ENCODE measurements at places on chromosomes 3 and 15.

- no peak for DNase-seq
These were observed 26.8 kb upstream of the RPL29 start for GRCh38 chr3:52022323-52023100.

GRCh38 chr3:128359846-128360642 is 106.6 kb downstream of the DNAJB8 start:
- no peak for DNase-seq

GRCh38 chr3:3799173-3800079 is at the start of gene LRRN1:
Gene LRRN1 (plus strand): TSS chr3:3799431. CDS start chr3:3844642, 45,211 bp downstream.
- peak; percentile 52 for DNase-seq

DNA sequence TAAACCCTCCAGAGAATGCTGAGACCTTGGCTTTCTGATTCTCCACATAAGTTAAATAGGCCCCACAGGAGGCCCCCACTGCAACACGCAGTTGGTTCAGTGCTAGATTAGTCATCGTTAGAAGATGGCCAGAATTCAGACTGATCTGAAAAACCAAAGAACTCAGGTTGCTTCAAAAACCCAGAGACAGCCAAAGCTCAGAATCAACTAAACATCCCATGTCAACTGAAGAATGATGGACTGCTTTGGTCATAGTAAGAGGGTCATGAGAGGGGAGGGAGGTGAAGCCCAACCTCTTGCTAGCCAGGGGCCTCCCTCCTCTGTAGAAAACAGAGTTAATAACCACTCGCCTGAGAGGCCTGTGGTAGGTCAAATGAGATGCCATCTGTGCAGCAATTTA is 93.1 kb downstream of the AKAP13 start:
- no peak for DNase-seq

GRCh38 chr3:183393625-183394024 is 34.8 kb downstream of the MCF2L2 start:
- no peak for DNase-seq

DNA sequence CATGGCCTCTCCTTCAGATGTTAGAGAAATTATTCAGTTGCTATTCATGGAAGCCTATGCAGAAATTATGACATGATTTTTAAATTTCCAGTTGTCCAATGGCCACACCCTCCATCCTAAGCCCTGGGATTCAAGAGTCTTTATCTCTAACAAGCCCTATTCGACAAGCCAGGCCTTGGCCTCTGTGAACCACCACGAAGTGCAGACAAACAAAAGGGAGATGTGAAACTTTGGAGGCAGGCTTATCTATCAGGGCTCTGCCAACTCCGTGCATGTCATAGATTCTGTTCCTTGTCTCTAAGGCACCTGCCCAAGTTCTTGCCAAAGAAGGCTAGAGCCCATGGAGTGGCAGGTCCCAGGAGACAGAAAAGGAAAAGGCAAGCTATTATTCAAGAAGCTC is 212.4 kb upstream of the ADAMTS9 start:
- no peak for DNase-seq

GRCh38 chr3:173618703-173619102 is 221.2 kb downstream of the NLGN1 start:
- DNase-seq = no peak

GRCh38 chr3:164791263-164791662 is 287.0 kb downstream of the SI start:
- DNase-seq = no peak

- no peak for DNase-seq
These were observed 6.2 kb upstream of the IGSF10 start for GRCh38 chr3:151467069-151467468.

GRCh38 chr3:56879436-56880215 is 77.9 kb upstream of the ARHGEF3 start:
- no peak for DNase-seq

DNA sequence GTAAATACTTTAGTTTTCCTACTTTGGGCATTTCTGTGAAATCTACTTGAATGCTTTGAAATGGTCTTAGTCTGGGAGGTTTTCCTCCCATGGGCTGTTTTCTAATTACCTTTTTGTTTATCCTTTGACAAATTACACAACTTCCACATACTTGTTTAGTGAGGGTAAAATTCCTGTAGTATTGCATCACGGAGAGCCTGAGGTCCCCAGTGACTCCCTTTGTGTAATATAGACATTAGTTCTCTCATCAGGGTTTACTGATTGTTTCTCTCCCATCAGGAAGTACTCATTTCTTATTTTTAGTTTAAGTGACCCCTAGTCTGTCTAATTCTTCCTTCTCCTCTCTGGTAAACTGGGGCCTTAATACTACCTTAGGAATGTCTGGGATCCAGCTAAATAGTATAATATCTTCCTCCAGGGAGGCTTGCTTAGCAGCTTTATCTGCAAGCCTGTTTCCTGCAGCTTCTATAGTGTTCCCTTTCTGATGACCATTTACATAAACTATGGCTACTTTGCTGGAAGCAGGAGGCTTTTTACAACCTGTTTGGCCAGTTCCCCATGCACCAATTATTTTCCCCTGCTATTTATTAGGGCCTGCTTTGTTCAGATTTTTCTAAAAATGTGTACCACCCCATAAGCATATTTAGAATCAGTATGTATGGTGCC is 87.2 kb upstream of the XCR1 start:
- DNase-seq = no peak

DNA sequence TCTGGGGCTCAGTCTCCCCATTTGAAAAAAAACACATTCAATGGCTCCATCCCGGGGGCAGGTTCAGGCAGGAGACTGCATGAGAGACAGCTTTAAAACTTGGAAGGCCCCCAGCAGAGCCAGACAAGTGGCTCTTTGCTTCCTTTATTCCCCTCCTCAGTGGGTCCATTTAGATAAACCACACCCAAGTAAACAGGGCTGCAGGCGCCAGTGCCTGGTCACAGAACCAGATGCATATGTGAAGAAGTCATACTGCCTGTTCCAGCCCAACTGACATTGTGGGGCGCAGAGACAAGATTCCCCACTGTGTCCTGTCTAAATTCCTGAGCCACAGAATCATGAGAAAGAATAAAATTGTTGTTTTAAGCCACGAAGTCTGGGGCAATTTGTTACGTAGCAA is 9.0 kb downstream of the FBN1 start:
- no peak for DNase-seq

GRCh38 chr3:74713977-74714376 is 99.5 kb upstream of the CNTN3 start:
- DNase-seq = no peak

DNA sequence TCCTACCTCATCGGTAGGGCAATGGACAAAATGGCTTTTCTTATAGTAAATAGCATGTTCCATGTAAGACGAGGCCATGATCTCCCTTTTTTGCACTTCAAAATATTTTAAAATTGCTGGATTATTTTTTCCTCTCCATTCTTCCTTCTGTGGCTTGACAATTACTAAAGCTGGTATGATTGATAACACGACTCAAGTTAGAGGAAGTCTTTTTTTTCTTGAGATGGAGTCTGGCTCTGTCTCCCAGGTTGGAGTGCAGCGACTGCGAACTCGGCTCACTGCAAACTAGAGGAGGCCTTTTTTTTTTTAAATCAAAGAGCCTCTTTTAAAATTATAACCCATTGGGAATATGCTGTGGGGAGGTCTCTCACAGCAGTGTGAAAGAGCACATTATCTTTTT is 124.5 kb upstream of the TBL1XR1 start:
- DNase-seq = no peak

DNA sequence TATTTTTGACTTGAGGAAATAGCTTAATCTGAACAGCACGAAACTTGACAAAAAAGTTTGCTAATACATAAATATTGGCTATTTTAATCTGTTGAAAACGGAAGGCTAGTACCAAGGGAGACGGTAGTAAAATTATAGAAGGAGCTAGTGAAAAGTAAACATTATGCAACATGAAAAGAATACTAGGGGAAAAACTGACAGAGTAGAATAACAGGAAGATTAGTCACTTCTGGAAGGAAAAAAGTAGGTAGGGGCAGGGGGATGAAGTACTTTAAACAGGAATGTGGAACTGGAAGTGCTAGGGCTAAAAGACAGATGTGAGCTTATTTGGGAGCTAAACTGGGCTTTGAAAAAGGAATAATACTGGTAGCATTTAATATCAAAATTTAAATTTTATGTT is 60.1 kb downstream of the MBNL1 start:
- no peak for DNase-seq

DNA sequence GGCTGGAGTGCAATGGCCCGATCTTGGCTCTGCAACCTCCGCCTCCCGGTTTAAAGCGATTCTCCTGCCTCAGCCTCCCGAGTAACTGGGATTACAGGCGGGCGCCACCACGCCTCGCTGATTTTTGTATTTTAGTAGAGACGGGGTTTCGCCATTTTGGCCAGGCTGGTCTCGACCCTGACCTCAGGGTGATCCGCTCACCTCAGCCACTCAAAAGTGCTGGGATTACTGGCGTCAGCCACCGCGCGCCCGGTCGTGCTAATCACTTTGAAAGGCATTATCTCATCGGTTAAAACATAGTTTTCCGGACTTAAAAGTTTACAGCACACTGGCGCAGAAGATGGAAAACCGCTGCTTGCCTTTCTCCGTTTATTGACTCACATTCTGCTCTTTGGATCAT is 27.6 kb upstream of the MTHFS start:
- DNase-seq = no peak

DNA sequence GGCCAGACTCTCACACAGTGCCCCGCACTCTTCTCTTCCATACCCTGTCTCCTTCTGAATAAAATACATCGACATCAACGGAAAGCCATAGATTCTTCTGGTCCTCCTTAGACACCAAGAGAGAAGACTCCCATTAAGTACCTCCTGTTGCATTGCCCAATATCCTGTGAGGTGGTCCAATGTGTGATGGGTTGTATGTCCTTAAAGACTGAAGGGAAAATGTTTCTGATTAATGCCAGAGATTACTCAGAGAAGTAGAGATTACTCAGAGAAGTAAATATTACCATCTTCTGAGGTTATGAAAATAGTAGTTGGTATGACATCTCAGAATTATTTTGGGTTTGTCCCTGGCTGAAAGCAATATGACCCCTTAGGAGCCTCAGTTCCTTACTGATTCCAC is 60.8 kb upstream of the GALNT15 start:
- DNase-seq = no peak

- DNase-seq = peak; percentile 26
These were observed 410 bp downstream of the LRRC49 start for GRCh38 chr15:70892912-70893560.

GRCh38 chr3:122688996-122689395 is 8.4 kb downstream of the PARP14 start:
- no peak for DNase-seq

DNA sequence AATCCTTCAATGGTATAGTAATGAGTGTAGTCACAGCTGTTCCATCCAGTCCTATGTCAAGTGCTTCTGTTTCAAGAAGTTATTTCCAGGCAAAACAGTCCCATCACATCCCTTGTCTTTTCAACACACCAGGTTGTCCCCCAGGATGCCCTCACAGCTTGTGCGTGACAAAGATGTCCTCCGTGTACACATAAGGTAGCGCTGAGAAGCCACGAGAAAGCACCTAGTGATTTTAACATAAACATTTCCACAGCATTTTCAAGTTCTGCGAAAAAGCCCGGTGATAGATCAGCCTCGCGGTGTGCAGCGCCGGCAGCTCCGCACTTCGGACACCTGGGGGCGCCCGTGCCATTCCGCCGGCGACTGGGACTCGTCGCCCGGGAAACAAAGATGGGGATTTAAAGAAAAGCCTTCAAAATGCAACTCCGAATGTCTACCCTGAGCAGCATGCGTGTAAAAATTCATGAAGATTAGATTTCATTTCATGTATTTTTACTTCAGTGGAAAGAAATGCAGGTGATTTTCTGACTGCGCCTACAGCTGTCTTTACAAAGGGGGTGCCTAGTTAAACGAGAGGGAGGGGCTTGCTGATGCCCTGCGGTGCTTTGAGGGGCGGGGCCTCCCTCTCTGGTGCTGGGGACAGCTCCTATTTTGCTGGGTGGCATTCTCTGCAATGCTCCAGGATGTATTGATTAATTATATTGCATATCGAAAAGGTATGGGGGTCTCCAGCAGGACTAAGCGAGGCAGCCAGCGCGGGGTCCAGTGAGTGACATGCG is 49.9 kb downstream of the KY start:
- peak; percentile 34 for DNase-seq

DNA sequence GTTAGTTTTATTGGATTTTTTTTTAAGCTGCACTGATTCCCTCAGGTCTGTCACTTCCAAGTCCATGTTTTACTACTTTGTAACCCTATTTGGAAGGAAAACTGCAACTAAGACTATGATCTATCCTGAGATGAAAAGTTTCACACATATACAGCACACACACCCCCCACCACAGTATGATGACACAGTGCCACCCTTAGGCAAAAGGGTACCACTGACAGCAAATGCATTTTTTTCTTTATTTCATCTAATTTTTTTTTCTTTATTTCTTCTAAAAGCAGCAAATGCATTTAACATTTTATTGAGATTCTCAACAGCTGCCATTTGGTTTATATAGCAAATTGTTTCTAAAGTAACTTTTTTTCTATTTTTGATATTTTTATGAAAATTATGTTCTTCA is 21.2 kb downstream of the NGRN start:
- DNase-seq = no peak

DNA sequence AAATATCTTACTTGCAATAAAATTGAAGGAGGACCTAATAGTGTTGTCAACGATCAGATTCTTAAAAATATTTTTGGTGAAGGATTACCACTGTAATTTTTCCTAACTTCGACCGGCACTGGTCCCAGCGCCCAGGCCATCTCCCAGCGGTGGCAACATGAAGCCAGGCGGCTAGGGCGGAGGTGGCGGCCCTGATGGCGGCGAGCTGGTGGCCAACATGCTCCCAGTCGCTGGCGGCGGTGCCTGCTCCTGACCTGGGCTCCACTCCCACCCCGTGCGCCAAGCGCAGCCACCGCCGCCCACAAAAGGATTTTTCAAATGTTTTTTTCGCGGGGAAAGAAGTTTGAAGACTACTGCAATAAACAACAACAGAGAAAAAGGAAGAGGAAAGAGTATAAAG is 56.5 kb upstream of the B3GALNT1 start:
- DNase-seq = no peak

- DNase-seq = no peak
These were observed 113.2 kb upstream of the ALDH1A3 start for GRCh38 chr15:100766243-100767000.

DNA sequence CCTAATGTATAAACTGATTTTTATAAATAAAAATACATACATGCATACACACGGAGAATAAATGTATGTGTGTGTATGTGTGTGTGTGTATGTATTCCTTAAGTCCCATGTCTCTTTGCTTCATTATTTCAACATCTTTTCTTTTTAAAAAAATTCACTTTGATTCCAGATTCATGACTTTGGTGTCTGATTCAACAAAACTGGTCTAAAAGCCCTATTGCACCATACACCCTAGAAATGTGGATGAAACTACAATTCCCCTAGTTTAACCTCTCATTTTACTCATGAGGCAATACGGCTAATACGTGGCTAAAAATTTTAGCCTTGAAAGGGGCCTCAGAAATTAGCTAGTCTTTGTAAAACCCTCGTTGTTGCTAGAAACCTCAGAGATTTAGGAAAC is 228.1 kb downstream of the ADAMTS9 start:
- DNase-seq = no peak

GRCh38 chr3:74751775-74752174 is 137.3 kb upstream of the CNTN3 start:
- DNase-seq = no peak

GRCh38 chr15:101121511-101122090 is 130.2 kb downstream of the CHSY1 start:
- no peak for DNase-seq

GRCh38 chr3:126303272-126303671 is 53.9 kb downstream of the KLF15 start:
- DNase-seq = no peak

- DNase-seq = no peak
These were observed 63.4 kb upstream of the C15orf39 start for GRCh38 chr15:75138016-75138999.

- no peak for DNase-seq
These were observed 110.9 kb downstream of the GABRG3 start for GRCh38 chr15:27081676-27082418.

- DNase-seq = no peak
These were observed 267.6 kb upstream of the CFAP20DC start for GRCh38 chr3:59317386-59317785.
